ENCODE measurements at places on chromosomes 7 and 10. TPM values are rescaled to one million over a fixed set of nuclear protein-coding genes. Genes with fewer than 3 reads are reported as not detected.

Gene SLC26A3
- total RNA-seq: 2.1 TPM

Gene OR13A1
- not detected for total RNA-seq

Gene C10orf62
- 2.9 TPM for total RNA-seq

Gene SLC18A2
- total RNA-seq: 0.12 TPM

Gene PLAU
- 0.98 TPM for total RNA-seq

Gene FAM237B
- not detected for total RNA-seq

Gene GRM3
- not detected for total RNA-seq

Gene TCERG1L
- not detected for total RNA-seq

Gene SPOCK2
- total RNA-seq: 0.72 TPM

Gene NPSR1
- not detected for total RNA-seq

Gene HOXA10
- not detected for total RNA-seq

Gene TRIM73
- 0.74 TPM for total RNA-seq

GRCh38 chr10:28765641-28766040 is 88.3 kb downstream of the BAMBI start:
- DNase-seq: no peak

DNA sequence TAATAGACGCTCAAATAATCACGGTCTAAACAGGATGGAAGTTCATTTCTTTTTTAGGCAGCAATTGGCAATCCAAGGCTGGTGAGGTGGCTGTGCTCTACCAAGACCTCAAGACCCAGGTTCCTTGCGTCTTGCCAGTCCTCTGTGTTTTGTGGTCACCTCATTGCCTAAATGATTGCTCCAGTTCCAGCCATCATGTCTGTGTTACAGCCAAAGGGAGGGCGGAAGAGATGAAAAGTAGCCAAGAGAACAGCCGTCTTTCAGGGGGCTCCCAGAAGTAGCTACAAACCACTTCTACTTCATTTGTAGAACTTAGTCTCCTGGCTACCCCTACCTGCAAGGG is 19.2 kb upstream of the C10orf67 start:
- no peak for DNase-seq

DNA sequence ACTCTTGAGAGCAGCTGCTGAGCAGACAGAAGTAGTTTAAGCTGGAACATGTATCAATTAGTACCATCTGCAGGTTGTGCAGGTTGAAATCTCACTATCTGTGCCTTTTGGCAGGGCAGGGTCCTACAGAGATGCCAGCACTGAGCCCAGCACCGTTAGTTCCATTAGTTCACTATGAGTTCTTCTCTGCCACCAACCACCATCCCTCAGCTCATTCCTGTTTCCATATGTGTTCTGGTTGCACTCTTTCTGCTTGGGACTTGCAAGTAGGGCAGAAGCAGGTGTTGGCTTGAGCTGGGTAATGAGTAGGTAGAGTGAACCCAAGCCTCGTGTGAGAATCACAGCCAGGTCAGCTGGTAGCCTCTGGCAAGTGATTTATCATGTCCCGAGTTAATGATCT is 2.8 kb downstream of the SMO start:
- no peak for DNase-seq

GRCh38 chr7:82397879-82398524 is 45.6 kb downstream of the CACNA2D1 start:
- no peak for DNase-seq

DNA sequence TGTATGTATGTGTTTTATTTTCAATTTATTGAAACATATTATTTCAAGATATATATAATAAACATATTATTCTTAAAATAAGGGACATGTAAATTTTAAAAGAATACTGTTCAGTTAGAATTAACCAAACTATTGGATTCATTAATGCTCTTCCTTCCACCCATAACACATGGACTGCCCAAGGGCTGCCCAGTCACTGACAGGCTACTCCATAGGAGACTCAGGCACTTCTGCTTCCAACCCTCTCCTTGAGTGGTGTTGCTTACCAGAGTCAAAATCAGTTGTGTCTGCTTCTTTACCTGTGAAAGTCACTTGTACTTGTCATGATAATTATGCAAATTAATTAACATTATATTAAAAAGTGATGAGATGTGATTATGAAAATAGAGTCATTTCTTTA is 9.8 kb upstream of the GPR37 start:
- no peak for DNase-seq

DNA sequence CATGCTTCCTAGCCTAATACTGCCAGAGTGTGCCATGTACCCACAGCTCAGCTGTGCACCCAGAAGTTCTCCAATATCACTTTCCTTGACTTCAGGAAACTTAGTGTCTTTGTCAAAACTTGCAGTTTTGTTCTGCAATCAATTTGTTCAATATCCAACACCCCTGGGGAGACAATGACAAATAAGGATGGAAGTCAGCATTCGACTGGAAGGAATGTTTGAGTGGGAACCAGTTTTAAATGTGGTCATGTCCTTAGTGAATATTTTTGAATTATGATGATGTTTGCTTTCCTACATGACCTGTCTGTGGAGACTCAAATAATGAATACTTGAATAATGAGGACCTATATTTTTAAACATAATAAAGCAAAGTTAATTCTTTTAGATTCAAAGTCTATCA is 112.0 kb downstream of the ANK3 start:
- no peak for DNase-seq

DNA sequence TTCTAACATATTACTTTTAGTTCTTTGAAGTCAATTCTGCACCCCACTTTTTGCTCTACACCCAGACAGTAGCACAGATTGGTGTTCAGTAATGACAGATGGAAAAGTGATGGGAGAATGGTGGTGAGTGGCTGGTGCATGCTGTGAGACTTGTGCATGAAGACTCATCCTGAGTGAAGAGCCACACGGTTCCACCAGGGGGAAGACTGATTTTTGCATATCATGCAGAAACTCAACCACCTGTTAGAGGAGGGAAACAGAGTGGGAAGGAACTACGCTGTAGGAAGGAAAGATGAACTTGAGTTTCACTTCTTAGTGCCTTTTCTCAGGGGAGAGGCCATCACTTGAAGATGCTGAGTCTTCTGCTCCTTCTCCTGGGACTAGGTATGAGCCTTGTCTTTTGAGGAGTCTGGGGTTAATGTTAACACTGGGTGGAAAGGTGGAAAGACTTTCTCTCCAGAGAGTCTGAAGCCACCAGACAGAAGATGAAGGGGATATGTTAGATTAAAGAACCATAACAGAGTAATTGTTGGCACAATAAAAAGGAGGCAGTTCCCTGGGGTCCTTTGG is 9.3 kb upstream of the PRSS1 start:
- DNase-seq: no peak

DNA sequence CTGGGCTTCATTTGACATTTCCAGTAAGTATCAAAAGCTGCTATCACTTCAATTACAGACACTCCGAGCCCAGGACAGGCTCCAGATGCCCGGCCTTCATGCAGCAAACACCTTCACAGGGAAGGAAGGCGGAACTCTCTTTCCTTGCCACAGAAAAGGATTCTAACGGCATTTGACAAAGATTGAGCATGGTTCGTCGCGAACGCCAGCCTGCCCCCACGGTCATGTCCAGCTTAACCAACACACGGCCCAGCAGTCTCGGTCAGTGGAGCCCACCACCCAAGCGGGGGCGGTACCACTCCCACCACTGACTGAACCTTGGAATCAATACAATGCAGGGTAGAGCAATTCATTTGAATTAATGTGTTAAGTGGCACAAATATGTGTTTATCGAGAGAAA is 607.2 kb downstream of the DNAJB6 start:
- DNase-seq: no peak

DNA sequence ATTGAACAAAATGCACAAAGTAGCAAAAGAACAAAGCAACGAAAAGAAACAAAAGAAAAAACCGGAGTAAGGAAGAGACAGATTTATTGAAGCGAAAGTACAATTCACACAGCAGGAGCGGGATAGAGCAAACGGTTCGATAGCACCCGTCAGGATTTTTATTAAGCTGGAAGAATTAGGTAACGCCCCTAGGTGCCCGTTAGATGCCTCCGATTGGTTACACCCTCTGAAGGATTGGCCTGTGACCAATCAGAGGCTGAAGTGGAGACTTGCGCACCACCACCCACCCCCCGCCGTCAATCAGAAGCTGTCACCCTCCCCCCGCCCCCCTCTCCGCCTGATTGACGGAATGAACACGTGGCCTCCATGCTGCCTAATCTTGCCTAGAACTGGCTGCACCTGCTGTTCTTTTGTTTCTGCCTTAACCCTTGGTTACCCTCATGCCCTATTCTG is 16.8 kb downstream of the OCM2 start:
- DNase-seq: no peak

DNA sequence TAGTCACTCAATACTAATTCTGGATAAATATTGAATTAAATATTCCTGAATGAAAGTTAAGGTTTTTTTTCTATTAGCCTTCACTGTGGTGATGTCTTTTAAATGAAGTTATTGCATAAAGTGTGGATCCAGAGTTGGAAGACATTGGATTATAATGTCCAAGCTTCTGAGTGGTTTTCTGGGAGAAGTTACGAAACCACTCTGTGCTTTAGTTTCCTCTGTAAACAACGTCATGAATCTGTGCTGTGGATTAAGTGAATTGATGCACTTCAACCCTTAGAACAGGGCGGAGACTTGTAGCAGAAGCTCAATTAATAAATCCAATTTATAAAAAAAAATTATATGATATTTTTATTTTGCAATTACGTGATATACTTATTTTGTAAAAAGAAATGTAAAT is 271.7 kb downstream of the BICC1 start:
- no peak for DNase-seq

- DNase-seq: no peak
Observed at GRCh38 chr7:24406053-24406788, 122.2 kb downstream of the NPY start.

DNA sequence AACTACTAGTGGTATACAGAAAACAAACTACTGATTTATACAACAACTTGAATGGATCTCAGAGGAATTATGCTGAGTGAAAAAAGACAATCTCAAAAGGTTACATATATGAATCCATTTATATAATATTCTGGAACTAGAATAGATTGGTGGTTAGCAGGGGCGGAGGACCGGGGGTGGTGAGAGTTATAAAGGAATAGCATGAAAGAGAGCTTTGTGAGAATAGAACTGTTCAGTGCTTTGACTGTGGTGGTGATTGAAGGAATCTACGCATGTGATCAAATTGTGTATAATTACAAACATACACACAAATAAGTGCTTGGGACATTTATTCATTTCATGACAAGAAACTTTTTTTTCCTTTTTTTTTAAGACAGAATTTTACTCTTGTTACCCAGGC is 19.6 kb downstream of the RAB19 start:
- no peak for DNase-seq

DNA sequence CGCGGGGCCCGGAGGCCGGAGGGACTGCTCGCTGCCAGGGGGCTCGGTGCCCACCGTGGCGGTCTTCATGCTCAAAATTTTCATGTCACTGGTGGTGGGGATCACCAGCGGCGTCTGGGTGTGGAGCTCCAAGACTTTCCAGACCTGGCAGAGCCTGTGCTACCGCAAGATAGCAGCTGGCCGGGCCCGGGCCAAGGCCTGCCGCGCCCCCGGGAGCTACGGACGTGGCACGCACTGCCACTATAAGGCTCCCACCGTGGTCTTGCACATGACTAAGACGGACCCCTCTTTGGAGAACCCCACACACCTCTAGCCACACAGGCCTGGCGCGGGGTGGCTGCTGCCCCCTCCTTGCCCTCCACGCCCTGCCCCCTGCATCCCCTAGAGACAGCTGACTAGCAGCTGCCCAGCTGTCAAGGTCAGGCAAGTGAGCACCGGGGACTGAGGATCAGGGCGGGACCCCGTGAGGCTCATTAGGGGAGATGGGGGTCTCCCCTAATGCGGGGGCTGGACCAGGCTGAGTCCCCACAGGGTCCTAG is 2.0 kb downstream of the FZD9 start:
- DNase-seq: no peak

DNA sequence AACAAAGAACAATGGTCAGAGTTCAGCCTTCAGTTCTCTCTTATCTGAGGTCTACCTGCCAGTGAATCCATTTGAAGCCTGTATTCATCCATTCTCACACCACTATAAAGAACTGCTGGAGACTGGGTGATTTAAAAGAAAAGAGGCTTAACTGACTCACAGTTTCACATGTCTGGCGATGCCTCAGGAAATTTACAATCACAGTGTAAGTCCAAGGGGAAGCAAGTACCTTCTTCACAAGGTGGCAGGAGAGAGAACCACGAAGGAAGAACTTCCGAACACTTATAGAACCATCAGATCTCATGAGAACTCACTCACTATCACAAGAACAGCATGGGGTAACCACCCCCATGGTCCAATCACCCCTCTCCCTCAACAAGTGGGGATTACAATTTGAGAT is 33.0 kb upstream of the SLC25A13 start:
- DNase-seq: no peak

DNA sequence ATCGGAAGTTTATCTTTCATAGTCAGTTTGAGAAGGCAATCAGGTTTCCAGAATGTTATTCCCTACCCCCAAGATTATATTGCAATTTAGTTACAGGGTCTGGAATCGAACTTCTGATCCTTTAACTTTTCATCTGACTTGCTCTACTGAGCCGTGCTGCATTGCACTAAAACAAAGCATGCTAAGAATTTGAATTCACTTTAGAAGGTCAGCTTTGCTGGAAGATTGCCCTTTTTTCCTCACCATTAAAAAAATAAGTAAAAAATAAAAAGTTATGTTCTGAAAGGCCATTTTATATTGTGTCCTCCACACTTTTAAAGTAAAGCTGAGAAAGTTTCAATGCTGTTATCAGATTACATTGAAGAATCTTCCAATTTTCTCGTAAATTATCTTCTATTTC is 388.8 kb upstream of the PHF14 start:
- no peak for DNase-seq

DNA sequence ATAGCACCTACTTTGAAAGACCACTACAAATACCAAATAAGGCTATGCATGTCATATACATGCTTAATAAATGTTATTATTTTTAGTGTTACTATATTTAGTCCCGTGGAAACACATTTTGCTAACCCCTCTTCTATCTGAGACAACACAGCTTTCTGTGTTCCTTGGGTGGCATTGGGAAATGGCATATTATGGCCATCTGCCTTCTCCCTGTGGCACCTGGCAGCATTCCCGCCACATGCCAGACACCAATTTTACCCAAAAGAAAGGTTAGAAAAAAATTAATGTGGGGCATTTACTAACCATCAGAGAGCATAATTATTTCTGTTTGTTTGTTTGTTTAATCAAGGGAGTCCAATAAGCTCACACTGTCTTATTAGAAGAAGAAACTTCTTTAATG is 168.6 kb upstream of the ETV1 start:
- no peak for DNase-seq

GRCh38 chr7:158102897-158103296 is 484.7 kb downstream of the PTPRN2 start:
- DNase-seq: no peak

- no peak for DNase-seq
Observed at GRCh38 chr7:74173491-74173865, 678 bp upstream of the EIF4H start.

GRCh38 chr10:75737580-75737949 is 306.1 kb downstream of the LRMDA start:
- DNase-seq: no peak

GRCh38 chr10:131750171-131750895 is 150.5 kb upstream of the PPP2R2D start:
- DNase-seq: no peak

All from right lobe of liver (tissue), 6 donors.